ENCODE measurements at places on chromosomes 6 and 20.

- DNase-seq = no peak
These were observed 138.3 kb upstream of the CDH4 start for GRCh38 chr20:61113731-61114130.

GRCh38 chr6:27156874-27157458, 90.5 kb upstream of the PRSS16 start:
- DNase-seq = no peak

DNA sequence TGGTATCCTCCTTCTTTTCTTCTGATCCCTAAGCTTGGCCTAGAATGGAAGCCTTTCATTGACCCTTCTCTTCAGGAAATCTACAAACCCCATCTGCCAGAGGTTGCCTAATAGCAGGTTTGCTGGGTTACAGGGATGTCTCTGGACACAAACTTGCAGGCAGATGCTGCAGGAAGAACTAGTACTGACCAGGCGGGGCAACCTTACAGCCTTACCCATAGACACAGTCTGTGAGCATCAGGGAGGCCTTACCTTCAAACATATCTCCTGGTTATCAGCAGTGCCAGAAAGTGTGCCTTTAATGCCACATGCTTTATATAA, 2.6 kb downstream of the SCUBE3 start:
- DNase-seq = no peak

DNA sequence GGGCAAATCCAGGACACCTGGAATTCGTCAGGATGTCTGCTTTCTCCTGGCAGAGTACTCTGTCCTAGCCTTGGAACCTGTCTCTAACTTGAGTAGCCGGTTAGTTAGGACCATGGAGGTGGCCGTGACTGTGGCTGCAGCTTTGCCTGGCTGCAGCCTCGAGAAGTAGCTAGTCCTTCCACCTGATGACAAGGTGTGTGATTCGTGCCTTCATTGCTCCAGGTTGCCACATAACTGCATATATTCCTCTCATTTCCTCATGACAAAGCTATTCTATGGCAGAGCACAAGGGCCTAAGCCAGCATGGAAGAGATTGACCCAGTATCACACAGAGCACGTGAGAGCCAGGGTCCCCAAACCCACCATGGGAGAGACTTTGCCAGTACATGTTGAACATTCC, 39.8 kb upstream of the KIF25 start:
- DNase-seq = no peak

DNA sequence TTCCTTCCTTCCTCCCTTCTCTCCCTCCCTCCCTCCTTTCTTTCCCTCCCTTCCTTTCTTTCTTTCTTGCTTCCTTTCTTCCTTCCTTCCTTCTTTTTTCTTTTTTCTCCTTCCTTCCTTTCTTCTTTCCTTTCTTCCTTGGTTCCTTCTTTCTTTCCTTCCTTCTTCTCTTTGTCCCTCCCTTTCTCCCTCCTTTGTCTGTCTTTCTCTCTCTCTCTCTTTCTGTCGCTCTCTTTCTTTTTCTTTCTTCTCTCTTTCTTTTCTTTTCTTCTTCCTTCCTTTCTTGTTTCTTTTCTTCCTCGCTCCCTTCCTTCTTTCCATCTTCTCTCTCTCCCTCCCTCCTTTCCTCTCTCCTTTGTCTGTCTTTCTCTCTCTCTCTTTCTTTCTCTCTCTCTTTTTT, 601.9 kb upstream of the JAG1 start:
- DNase-seq = no peak

DNA sequence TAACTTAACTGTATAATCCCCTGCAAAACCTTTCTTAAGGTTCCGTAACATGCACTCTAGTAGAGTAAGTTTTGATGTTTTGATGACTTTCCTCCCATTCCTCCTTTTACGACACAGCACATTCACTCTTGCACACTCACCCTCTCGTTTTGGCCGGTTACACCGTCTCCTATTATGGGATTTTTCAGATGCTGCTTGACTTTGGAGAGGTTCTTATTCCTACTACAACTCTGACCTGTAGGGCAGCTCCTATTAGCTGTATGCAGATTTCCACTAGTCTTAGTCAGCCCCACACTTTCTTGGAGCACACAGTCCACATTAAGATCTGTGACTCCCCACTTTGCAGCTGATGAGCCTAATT, 223.7 kb upstream of the SYNCRIP start:
- no peak for DNase-seq

DNA sequence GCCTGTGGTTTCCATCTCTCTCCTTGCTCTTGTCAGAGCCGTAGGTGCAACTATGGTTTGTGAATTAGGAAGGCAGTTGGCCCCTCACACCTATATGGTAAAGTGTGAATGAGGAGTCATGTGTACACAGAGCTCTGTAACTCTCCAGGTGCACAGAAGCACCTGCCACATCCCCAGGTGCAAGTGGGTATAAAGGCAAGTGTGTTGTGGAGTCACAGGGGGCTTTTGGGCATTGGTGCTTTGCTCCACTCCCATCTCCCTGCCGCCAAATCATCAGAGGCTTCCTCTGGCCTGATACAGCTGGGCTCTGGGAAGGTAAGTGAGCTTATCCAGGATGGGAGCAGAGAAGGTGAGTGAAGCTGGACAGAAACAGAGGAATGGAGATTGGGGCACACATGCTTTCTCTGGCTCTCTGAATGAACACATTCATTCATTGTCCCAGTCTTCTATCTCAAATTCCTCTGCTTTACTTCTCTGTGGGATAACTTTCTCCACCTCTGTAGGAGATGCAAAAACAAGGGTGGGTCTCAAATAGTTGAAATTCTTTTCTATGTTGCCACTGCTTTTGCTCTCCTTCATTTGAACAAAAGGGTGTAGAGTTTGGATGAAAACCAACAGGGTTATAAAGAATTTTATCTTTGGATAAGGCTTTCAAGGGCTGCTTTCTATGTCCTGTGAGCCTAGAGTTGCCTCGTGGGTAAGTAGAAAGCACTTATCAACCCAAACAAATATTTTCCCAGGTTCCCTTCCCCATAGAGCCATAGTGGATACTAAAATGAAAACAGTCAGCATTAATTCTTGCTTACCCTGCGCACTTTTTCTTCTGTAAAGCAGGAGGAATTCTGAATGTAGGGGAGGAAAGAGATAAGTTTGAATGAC, 45.0 kb upstream of the RIPOR2 start:
- DNase-seq = no peak
